ENCODE measurements at places on chromosomes 16 and 17. TPM values are rescaled to one million over a fixed set of nuclear protein-coding genes. Genes with fewer than 3 reads are reported as not detected.
A peak's percentile ranks its signal among the peaks of the same experiment; 100 is the strongest.

DNA sequence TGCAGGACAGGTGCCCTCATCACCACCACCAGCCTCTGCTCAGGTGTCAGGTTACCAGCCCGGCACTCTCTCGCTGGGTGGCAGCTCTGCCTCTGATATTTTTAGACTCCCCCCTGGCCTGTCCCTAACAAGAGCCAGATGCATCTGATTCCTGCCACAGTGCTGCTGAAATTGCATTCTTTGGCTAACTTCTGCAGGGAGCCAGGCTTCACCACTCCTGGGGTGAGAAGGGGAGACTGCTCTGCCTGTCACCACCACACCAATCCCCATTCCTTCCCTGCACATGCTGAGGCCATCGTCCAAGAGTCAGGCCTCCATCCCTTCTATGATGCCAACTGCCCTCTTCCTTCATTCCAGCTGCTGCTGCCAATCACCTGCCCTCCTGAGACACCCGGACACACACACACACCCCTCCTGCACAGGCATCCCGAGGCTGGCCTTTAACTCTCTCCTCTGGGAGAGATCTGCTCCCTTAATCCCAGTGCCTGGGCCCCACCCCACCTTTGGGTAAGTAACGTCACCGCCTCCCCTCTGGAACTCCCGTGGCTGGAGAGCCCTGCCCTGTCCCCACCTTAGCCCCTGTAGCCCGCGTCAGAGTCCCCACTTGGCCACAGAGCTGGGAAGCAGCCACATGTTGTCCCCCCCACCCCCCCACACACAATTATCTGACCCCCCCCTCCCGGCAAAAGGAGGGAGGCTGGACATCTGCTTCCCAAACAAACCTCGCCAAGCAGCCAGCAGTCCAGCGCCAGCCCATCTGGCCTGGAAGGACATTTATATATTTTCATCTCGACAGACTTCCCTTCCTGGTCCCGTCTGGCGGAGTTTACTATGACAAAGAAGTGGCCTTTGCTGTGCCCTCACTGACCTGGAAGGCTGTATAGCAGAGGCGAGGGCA lies 2.8 kb downstream of the EMP2 start:
- DNase-seq: peak; percentile 32

DNA sequence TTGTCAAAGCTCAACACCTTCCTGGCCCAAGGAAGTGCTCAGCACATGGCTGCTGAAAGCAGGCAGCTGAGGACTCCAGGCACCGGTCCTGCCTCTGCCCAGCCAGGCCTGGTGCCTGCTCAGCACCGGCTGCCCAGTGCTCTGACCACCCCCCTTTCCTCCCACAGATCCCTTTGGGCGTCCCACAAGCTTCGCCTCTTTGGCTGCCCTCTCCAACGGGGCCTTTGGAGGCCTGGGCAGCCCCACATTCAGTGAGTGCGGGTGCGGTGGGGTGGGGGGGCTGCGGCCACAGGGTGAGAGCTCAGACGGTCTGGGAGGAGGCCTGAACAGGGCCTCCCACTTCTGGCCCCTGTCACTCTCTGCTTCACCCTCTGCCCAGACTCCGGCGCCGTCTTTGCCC lies 10.2 kb downstream of the FBRS start:
- no peak for DNase-seq

- no peak for DNase-seq
Measured at GRCh38 chr17:47870056-47870455, 19.1 kb upstream of the SP6 start.

- no peak for DNase-seq
Measured at GRCh38 chr16:68200088-68200783, 35.7 kb downstream of the ESRP2 start.

GRCh38 chr16:77298418-77299360 lies 99.5 kb downstream of the SYCE1L start:
- no peak for DNase-seq

PTX4 gene
- 0.18 TPM for total RNA-seq

NECAB2 gene
- 4.4 TPM for total RNA-seq

RBFOX1 gene
- total RNA-seq: 1.6 TPM

SCIMP gene
- not detected for total RNA-seq

Measured in WTC11 (cell line).